CD4-positive, CD25-positive, alpha-beta regulatory T cell (primary cell): ENCODE measurements at places on chromosomes 11 and 22. TPM values are rescaled to one million over a fixed set of nuclear protein-coding genes. Genes with fewer than 3 reads are reported as not detected.

Gene GPHA2
- polyA plus RNA-seq = not detected

Gene NRIP3
- polyA plus RNA-seq = 0.38 TPM

Gene TRIM3
- polyA plus RNA-seq = 2.7 TPM

Gene CNTN5
- polyA plus RNA-seq = not detected

Gene SLN
- not detected for polyA plus RNA-seq

Gene DRD4
- not detected for polyA plus RNA-seq

Gene C1QTNF4
- not detected for polyA plus RNA-seq

Gene LRRC4C
- polyA plus RNA-seq = not detected

Gene GSTT2B
- polyA plus RNA-seq = not detected

Gene EWSR1
- polyA plus RNA-seq = 198 TPM

Gene PAX6
- not detected for polyA plus RNA-seq
